ENCODE measurements at places on chromosomes 16 and 17.

DNA sequence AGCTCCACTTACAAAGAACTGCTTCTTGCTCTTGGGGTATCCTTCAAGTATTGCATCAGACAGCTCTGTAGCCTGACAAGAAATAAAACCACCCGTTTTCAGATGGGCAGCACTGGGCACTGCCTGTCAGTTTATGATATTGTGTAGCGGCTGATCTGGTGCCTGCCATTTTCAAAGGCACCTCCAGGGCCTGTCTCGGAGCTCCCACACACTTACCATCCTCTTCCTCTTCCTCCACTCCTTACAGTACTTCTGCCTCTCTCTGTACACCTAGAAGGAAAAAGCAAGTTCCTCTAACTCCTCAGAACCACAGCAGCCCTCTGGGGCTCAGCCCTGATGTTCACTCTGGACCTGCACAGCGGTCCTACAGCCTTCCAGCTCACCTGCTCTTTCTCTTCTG is 4.4 kb downstream of the PSMC3IP start:
- peaks cover 50% of the 10 kb centered on the region for H3K36me3 ChIP-seq
- H3K4me3 ChIP-seq, result no peak overlapping the region
- H3K4me1 ChIP-seq, result peaks cover 6% of the 10 kb centered on the region
- no peak overlapping the region for H3K27ac ChIP-seq
- DNase-seq, result no peak

DNA sequence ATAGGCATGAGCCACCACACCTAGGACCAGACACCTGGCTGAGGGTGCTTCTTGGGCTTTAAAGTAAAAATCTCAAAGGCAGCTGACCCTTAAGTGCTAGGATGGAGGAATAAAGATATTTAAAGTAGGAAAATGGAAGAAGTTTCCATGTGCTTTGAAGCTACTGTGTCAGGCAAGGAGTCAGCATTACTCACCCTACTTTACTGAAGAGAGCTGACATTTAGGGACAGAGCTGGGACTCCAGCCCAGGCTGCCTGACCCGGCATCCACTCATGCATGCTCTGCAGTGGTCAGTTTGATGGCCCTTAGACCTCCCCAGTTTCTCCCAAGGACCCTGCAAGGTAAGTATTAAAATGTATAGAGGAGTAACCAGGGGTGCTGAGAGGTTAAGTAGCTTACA is 124.7 kb upstream of the PLCG2 start:
- H3K27ac ChIP-seq, result no peak overlapping the region
- no peak for DNase-seq
- H3K4me3 ChIP-seq, result no peak overlapping the region
- H3K4me1 ChIP-seq, result no peaks in the 10 kb centered on the region
- H3K27me3 ChIP-seq, result no peaks in the 10 kb centered on the region

GRCh38 chr16:80552277-80552676 is 11.5 kb downstream of the DYNLRB2 start:
- no peaks in the 10 kb centered on the region for H3K4me1 ChIP-seq
- H3K4me3 ChIP-seq, result no peak overlapping the region
- H3K36me3 ChIP-seq, result no peaks in the 10 kb centered on the region
- H3K27me3 ChIP-seq, result no peaks in the 10 kb centered on the region
- no peak for DNase-seq
- H3K27ac ChIP-seq, result no peak overlapping the region

- peaks cover 16% of the 10 kb centered on the region for H3K4me1 ChIP-seq
- H3K27me3 ChIP-seq, result no peaks in the 10 kb centered on the region
- H3K36me3 ChIP-seq, result peaks cover 4% of the 10 kb centered on the region
- H3K4me3 ChIP-seq, result no peak overlapping the region
- H3K27ac ChIP-seq, result peak overlapping the region; percentile 40
- DNase-seq, result no peak
Measured at GRCh38 chr17:58354541-58355216, 2.7 kb upstream of the SUPT4H1 start.

DNA sequence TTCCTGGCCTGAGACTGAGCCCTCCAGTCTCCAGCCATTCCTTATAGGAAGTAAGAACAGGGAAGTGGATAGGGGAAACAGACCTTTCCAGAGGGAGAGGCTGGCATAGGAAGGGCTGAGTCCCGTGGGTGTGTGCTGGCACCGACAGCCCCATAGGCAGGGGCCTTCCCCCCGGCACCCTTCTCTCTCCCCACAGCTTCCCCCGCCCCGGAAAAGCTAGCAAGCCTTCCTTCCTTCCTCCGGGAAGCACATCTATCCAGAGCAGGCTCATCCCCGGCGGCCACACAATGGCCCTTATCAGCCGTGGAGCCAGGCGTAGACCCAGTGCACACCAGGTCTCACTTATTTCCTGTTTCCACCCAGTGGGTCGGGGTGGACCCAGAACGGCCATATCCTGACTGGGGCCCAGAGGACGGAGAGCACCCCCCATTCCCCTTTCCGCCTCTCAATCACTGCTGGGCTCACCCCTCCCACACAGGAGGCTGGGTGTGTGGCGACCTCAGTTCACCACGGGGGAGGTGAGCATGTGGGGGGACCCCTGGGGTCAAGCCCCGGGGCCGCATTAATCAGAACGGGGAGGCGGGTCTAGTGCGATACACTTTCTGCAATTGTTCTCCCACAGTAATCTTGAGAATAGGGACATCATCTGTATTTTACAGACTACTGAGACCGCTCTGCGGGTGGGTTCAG is 950 bp upstream of the MYO1C start:
- no peaks in the 10 kb centered on the region for H3K27me3 ChIP-seq
- no peak overlapping the region for H3K4me3 ChIP-seq
- DNase-seq, result no peak
- peaks cover 21% of the 10 kb centered on the region for H3K36me3 ChIP-seq
- no peak overlapping the region for H3K27ac ChIP-seq
- H3K4me1 ChIP-seq, result peaks cover 31% of the 10 kb centered on the region

DNA sequence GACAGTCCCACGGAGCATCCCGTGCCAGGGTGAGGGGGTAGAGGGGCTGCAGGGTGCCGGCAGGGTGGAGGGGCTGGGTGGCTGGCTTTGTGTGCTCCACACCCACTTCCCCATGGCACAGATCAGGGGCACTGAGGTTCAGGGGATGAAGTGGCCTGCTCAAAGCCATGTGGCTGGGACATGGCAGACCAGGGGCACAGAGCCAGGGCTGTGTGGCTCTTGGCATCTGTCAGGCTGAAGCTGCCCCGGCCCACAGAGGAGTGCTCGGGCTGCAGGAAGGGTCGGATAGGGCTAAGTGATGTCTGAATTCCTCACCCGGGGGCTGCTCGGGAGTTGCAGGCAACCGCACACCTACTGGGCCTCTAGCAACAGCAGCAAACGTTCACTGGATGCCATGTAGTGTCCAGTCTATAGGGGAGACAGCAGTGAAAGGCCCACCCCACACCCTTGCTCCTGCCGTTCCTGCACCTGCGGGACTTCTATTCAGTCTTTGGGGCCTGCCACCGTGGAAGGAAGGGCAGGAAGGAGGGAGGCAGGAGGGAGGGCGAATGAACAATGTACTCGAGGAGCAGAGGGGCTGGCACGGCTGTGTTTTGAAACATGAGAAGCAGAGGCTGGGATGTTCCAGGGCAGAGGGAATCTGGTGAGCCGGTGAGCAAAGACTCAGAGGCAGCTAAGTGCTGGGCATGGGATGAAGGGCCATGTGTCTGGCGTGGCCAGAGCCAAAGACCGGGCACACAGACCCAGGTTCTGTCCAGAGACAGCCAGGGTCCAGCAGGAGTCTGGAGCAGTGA is 15.1 kb downstream of the SLC5A10 start:
- peaks cover 4% of the 10 kb centered on the region for H3K36me3 ChIP-seq
- H3K4me1 ChIP-seq, result peaks cover 7% of the 10 kb centered on the region
- H3K27ac ChIP-seq, result no peak overlapping the region
- H3K4me3 ChIP-seq, result no peak overlapping the region
- no peaks in the 10 kb centered on the region for H3K27me3 ChIP-seq

DNA sequence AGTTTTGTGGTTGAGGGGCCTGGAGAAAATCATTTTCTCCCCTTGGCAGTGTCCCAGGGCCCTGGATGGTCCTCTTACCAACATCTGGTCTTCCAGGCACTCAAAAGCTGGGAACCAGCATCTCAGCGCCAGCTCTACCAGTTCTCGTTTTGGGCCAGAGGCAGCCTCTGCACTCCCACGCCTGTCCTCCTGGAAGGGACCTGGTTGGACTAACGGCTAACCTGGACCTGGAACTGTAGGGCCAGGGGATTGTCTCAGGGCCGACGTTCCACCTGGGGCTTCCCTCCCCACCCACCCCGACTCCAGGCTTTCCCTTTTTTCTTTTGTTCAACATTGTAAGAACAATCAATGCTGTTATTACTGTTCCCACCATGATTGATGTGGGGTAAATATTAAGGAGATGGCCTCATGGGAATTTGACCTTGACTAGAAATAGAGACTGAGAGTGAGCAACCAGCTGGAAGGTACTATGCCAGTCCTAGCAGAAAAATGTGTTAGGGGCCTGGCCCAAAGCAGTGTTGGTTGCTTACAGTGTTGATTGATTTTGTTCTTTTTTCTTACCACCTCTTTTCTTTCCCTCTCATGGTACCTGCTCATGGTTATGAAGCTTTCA is 81.4 kb downstream of the ABCC6 start:
- H3K4me1 ChIP-seq, result no peaks in the 10 kb centered on the region
- peaks cover 67% of the 10 kb centered on the region for H3K36me3 ChIP-seq
- no peak for DNase-seq
- no peak overlapping the region for H3K4me3 ChIP-seq
- H3K27ac ChIP-seq, result no peak overlapping the region

DNA sequence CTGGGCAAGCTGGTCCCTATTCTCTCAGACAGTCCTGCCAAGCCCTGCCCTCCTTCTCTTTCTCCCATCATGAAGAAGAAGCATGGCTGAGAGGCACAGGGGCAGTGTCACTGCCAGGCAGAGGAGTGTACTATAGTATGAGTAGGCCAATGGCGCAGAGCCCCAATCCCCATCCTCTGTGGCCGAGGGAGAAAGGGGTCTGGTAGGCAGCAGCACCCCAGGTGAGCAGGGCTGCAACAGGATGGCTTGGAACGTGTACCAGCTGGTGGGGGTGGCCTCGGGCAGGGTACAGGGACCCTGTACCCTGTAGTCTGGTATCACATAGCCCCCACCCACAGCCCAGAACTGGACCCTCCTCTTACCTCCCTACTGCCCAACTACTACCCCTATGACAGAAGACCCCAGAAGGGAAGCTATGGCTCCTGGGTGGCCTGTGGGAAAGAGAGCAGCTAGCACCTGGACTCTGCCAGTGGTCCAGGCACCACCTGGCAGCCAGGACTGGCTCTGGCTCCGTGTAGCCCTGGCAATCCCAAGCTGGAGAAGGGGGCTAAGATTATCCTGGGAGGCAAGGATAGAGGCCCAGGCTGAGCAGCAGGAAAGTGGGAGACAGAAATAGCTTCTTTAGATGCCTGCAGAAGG is 4.4 kb downstream of the SMARCD2 start:
- H3K4me1 ChIP-seq, result peaks cover 29% of the 10 kb centered on the region
- no peak overlapping the region for H3K4me3 ChIP-seq
- H3K27me3 ChIP-seq, result no peaks in the 10 kb centered on the region
- H3K36me3 ChIP-seq, result peaks cover 43% of the 10 kb centered on the region
- peak overlapping the region; percentile 49 for H3K27ac ChIP-seq

DNA sequence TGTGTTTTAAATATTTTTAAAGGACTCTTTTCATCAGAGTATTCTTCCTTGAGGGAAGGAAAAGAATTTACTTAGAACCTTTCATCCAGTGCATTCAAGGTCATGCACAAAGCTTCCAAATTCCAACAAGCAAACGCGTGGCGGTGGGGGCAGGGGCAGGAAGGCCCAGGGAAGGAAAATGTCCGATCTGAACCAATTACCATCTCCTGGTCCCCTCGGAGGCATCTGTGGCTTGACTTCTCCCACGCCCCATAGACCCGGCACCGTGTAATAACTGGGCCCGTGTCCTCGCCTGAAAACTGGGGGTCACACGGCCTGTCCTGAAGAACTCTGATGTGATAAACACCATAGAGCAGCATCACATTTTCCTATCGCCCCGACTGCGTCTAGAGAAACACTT is 18.3 kb downstream of the MEAK7 start:
- H3K27ac ChIP-seq, result no peak overlapping the region
- H3K36me3 ChIP-seq, result peaks cover 13% of the 10 kb centered on the region
- H3K27me3 ChIP-seq, result no peaks in the 10 kb centered on the region
- DNase-seq, result no peak

- H3K27me3 ChIP-seq, result no peaks in the 10 kb centered on the region
- H3K36me3 ChIP-seq, result peaks cover 17% of the 10 kb centered on the region
- no peak for DNase-seq
- peaks cover 32% of the 10 kb centered on the region for H3K4me1 ChIP-seq
- peak overlapping the region; percentile 84 for H3K4me3 ChIP-seq
Measured at GRCh38 chr17:38705523-38705802, 390 bp downstream of the MLLT6 start.

GRCh38 chr16:73883126-73883525 is 413.5 kb upstream of the PSMD7 start:
- H3K4me1 ChIP-seq, result no peaks in the 10 kb centered on the region
- H3K4me3 ChIP-seq, result no peak overlapping the region
- no peak overlapping the region for H3K27ac ChIP-seq
- H3K36me3 ChIP-seq, result no peaks in the 10 kb centered on the region
- no peak for DNase-seq

DNA sequence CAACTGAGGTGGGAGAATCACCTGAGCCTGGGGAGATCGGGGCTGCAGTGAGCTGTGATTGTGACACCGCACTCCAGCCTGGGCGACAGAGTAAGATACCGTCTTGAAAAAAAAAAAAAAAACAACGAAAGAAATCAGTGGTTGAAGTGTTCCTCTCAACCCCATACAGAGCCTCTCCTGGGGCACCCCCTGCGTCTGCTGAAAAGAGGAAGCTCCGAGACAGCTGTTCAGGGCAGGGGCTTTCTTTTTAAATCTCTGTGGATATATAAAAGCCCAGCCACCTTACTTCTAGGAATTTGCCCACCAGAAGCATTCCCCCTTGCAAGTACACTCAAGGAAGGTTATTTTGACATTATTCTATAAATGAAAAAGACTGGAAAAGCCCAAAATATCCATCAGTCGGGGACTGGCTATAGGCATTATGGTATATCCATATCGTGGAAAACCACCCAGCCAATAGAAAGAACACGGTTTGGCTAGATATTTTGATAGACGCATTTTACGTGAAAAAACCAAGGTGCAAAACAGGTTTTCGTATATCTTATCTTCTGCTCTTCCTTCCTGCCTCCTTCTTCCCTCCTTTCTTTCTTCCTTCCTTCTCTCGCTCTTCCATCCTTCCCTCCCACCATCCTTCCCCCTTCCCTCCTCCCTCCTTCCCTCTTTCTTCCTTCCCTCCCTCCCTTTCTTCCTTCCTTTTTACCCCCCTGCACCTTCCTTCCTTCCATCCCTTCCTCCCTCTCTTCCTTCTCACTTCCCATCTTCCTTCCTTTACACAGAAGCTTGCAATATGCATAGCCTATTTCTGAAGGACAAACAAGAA is 9.2 kb upstream of the CCL22 start:
- H3K36me3 ChIP-seq, result no peaks in the 10 kb centered on the region
- DNase-seq, result no peak
- H3K4me3 ChIP-seq, result no peak overlapping the region
- no peak overlapping the region for H3K27ac ChIP-seq
- peaks cover 3% of the 10 kb centered on the region for H3K27me3 ChIP-seq

- H3K36me3 ChIP-seq, result no peaks in the 10 kb centered on the region
- H3K27ac ChIP-seq, result no peak overlapping the region
- DNase-seq, result no peak
Measured at GRCh38 chr17:51611585-51611984, 351.2 kb downstream of the UTP18 start.

All from effector memory CD4-positive, alpha-beta T cell (primary cell).